Melanocyte of skin (primary cell): ENCODE measurements at places on chromosomes 6 and 20. TPM values are rescaled to one million over a fixed set of nuclear protein-coding genes. Genes with fewer than 3 reads are reported as not detected.

SLC2A4RG gene
- 7.7 and 9.4 TPM in 2 replicates for total RNA-seq

GCNT2 gene
- 182 and 198 TPM in 2 replicates for total RNA-seq

CFB gene
- total RNA-seq, result 0.77 and 1.7 TPM in 2 replicates

LY6G6C gene
- total RNA-seq, result not detected in 2 replicates

NFATC2 gene
- under 0.01 and 0.33 TPM in 2 replicates for total RNA-seq

LINC00237 gene
- not detected in 2 replicates for total RNA-seq

TRIM31 gene
- not detected in 2 replicates for total RNA-seq

IL17F gene
- not detected in 2 replicates for total RNA-seq

GRM4 gene
- under 0.01 TPM in 1 of 2 replicates, not detected in the other for total RNA-seq

SLC22A7 gene
- total RNA-seq, result not detected in 2 replicates

CENPB gene
- total RNA-seq, result 143 and 152 TPM in 2 replicates

SLC2A10 gene
- total RNA-seq, result 8.0 and 8.3 TPM in 2 replicates

TRERF1 gene
- 0.67 and 1.9 TPM in 2 replicates for total RNA-seq

LRRN4 gene
- total RNA-seq, result not detected in 2 replicates

MAFB gene
- total RNA-seq, result 2.4 and 3.6 TPM in 2 replicates

ID4 gene
- total RNA-seq, result 5.3 and 5.4 TPM in 2 replicates

HSPA12B gene
- under 0.01 TPM in 2 replicates for total RNA-seq

SMIM29 gene
- 56.8 and 63.9 TPM in 2 replicates for total RNA-seq

SLC35D3 gene
- total RNA-seq, result not detected in 2 replicates

DDO gene
- not detected in 2 replicates for total RNA-seq

PNLDC1 gene
- not detected in 2 replicates for total RNA-seq

SNX21 gene
- 22.2 and 25.6 TPM in 2 replicates for total RNA-seq

ZMYND8 gene
- total RNA-seq, result 54.6 and 72.8 TPM in 2 replicates

DPM1 gene
- total RNA-seq, result 59.3 and 79.9 TPM in 2 replicates

C6orf118 gene
- not detected in 2 replicates for total RNA-seq

MYH7B gene
- total RNA-seq, result under 0.01 TPM in 1 of 2 replicates, not detected in the other

MEI4 gene
- not detected in 2 replicates for total RNA-seq

SYCP2 gene
- 0.34 and 2.9 TPM in 2 replicates for total RNA-seq
